NCI-H446 (cell line): ENCODE measurements at places on chromosomes 12 and 14.
A peak's percentile ranks its signal among the peaks of the same experiment; 100 is the strongest.

GRCh38 chr14:94771158-94771905, 1.4 kb upstream of the GSC start:
- DNase-seq = no peak

- DNase-seq = no peak
Measured at GRCh38 chr12:18897823-18898222, 159.9 kb downstream of the CAPZA3 start.

DNA sequence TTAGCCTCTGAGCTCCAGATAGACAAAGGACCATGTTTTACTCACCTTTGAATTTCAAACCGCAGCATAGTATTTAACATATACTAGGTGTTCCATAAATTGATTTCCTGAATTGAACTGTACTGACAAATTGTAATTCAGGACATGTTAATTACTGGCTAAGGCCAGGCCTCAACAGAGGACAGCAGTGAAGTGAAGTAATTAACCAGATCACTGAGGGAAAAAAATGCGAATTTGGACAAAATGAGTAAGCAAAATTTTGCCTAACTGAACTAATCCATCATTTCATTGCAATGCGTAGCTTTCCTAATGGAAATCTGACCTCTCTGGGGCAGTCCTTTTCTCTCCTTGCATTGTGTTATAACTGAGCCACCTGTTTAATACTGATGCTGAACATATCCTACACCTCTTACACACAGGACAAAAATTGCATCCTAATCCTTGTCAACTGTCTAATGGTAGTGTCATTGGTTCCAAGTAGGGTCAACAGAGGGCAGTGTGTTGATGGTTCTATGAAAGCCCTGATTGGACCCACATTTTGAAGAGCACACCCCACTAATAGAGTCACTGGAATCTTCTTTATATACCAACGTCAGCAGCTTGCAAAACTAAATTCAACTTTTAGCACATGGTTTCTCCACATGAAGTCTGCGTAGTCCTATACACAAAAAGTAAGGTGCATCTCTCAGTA, 148.4 kb downstream of the SLC25A21 start:
- no peak for DNase-seq

GRCh38 chr14:104852280-104852663, 12.8 kb upstream of the CEP170B start:
- DNase-seq = no peak

GRCh38 chr12:8609061-8609570, 3.5 kb downstream of the AICDA start:
- DNase-seq = no peak

DNA sequence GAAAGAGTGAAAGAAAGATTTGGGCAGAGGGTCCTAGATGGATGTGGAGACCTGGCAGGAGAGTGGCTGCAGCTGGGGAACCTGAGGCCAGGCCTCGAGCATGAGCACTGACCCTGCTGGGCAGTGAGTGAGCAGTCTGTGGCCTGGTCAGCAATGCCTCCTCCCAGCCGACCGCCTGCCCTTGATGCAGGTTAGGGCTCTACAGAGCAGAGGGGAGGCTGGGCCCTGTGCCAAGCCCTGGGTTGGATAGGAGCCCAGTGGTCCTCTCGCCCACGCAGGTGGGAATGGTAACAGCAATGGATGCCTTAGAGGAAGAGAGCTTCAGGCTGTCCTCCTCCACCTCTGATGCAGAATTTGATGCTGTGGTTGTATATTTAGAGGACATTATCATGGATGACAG, 59.8 kb downstream of the RAB35 start:
- no peak for DNase-seq

DNA sequence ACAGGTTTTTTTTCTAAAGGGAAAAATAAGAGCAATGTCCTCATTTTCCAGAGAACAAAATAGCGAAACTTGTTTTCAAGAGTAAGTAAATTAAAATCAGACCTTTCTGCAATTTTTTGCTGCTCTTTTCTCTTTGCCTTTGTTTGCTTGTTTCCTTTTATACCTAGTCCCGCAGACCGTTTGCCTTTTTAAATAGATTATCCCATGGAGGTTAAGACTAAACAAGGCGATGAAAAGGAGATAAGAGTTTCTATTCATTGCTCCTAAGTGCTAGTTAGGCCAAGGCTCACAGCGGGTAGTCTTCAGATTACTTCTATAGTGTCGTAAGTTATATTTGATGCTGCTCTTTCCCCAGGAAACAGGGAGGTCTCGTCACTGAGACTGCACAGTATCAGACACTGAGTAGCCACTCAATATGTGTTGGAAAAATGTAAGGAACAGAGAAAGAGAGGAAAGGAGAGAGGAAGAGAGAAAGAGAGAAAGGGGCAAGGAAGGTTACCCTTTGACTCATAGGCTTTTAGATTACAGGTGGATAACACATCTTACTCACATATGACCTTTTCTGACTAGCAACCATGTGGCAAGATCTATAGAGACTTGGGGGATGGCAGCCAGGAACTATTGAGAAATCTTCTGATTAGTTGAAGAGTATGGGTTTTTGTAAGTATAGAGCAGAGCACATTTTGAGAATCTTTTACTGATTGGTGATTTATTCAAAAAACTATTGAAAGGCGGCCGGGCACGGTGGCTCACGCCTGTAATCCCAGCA, 107.5 kb upstream of the PARP11 start:
- no peak for DNase-seq

DNA sequence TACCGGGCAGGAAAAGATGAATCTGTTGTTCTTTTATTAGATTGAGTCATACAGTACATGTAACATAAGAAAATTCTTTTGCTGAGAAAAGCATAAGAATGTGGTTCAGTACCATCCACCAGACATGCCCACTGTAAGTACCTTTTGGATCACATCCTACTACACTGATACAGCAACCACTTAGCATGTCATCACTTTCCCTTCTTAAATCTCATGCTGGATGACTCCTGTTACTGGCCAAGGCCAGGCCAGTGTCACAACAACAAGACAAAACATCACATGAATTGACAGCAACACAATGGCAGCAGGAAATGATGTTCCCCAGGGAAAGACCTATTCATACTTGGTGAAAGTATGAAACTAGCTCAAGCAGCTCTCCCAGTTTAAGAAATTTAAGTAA, 46.4 kb downstream of the STXBP6 start:
- DNase-seq = no peak

GRCh38 chr14:45641541-45641940, 388.5 kb upstream of the MIS18BP1 start:
- no peak for DNase-seq

DNA sequence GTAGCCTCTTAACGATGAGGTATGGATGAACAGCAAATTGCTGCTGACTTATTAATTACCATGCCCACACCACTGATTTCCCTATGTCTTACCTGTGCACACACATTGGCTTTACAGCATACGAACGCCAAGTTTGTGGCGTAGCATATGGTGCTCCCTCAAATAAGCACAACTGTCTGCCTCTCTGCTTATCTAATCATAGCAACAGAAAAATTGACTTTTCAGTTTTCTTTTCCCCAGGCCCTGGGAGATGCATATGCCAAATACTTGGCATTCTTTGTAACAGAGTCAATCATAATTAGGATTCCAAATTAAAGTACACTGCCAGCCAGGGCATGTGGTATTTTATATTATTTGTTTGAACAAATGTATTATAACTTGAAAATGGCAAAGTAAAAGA, 625.5 kb downstream of the DIO2 start:
- peak; percentile 48 for DNase-seq

DNA sequence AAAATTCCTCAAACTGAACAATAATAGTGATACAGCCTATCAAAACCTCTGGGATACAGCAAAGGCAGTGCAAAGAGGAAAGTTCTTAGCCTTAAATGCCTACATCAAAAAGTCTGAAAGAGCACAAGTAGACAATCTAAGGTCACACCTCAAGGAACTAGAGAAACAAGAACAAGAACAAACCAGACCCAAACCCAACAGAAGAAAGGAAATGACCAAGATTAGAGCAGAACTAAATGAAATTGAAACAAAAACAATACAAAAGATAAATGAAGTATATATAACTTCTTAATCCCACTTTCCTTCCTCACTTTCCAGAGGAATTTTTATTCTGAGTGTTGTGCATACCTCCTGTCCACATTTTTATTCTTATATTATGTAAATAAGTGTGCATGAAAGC, 192.0 kb downstream of the FUT8 start:
- no peak for DNase-seq

DNA sequence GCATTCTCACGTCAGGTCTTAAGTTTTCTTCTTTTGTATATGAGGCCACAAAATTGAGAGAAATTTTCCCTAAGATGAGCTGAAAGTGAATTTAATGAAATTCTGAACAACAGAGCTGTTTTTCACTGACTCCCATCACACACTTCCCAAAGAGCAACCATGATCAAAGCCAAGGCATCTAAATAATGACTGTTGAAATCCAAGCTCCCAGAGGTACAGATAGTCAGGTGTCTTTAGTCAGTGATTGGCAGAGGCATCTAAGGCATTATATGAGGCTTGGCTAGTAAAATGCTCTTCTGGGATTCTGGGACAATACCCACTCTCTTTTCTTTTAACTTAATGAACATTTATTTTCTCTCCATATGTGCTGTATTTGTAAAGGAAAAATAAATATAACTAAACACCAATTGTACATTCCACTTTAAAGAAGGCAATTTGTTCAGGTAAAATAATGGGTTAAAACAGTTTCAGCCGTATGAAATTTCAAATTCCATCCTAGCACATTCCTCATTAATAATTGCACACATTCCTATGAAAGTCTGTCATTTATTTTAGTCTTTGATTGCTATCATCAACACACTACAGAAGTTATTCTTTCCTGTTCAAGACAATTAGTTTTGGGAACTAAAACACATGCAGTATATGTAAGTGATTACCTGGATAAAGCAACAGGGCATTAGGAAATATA, 871 bp upstream of the SSTR1 start:
- DNase-seq = no peak

- DNase-seq = no peak
Measured at GRCh38 chr12:66552716-66553115, 126.2 kb downstream of the GRIP1 start.

GRCh38 chr14:61670576-61670975, 24.7 kb upstream of the HIF1A start:
- DNase-seq = no peak

DNA sequence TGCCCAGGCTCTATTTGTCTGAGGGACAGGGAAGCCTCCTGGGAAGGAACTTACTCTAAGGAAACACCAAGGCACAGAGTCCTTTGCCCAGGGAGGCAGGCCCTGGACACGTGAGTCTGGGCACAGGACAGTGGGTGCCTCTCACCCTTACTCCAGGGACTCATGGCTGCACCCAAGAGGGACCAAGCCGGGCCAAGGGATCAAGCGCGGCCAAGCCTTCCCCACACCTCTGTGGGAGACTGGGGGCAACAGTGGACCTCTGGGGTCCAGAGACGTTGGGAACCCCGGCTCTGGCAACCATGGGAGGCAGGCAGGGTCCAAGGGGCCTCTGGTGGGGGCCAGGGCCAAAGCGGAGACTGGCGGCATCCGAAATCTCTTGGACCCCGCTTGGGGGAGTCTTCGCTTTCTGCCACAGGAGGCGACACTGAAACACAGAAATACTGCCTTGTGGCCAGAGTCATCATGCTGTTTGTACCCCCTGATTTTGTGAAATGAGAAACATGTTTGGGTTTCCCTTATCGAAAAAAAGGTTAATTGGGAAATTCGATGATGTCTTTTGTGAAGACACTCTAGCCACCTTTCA, 51.7 kb upstream of the BCL11B start:
- DNase-seq = no peak

- DNase-seq = peak; percentile 89
Measured at GRCh38 chr12:67667276-67668073, 18.9 kb downstream of the DYRK2 start.

GRCh38 chr12:54459355-54459754, 14.0 kb downstream of the GTSF1 start:
- no peak for DNase-seq

DNA sequence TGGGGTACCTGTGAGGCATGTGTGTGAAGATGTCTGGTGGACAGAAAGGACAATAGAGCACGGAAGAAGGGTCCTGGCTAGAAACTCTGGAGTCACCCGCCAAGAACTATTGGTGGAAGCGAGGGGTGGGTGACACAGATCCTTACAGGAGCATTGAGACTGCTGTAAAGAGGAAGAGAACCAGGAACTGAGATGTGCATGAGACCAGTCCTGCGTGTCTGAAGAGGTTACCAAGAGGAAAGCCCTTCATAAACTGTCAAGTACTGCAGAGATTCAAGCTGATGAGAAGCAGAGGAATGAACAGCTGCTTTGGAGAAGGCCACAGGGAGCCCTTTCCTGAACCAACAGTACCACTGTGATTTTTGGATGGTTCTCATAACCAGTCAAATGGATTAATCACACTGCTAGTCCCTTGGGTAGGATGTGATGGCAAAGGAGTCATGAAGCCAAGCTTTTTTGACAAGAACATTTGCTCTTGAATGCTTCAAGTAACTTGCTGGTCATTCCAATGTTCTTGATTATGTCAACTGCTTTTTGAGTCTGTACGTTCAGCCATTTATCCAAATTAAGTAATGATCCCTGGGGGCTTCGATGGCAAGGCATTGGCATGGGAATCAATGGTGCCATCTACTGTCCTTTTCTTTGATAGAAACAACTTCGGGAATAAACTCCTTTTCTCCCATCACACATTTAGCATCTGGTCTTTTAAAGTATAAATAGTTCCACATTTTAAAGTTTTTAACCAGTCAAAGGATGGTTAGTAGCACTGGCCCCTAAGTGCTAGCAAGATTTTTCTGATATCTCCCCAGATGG, 42.9 kb downstream of the GPR135 start:
- DNase-seq = peak; percentile 50

GRCh38 chr14:69613312-69614073, 2.1 kb downstream of the SUSD6 start:
- no peak for DNase-seq

GRCh38 chr12:96985515-96986362, 78.7 kb downstream of the NEDD1 start:
- DNase-seq = no peak

- no peak for DNase-seq
Measured at GRCh38 chr12:60144395-60144794, 548.6 kb downstream of the SLC16A7 start.

DNA sequence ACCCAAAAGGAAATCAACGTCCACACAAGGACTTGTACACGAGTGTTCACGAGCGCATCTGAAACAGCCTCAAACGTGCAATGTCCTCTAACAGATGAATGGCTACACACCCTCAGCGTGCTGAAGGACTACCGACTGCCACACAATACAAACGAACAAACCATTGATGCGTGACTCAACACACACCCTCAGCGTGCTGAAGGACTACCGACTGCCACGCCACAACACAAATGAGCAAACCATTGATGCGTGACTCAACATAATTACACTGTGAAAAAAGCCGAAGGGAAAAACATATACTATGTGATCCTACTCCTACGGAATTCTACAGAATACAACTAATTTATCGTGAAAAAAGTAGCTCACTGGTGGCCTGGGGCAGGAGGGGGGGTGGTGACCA, 25.1 kb upstream of the BTBD6 start:
- no peak for DNase-seq

GRCh38 chr12:101097829-101098580, 112.0 kb downstream of the SLC5A8 start:
- DNase-seq = no peak

DNA sequence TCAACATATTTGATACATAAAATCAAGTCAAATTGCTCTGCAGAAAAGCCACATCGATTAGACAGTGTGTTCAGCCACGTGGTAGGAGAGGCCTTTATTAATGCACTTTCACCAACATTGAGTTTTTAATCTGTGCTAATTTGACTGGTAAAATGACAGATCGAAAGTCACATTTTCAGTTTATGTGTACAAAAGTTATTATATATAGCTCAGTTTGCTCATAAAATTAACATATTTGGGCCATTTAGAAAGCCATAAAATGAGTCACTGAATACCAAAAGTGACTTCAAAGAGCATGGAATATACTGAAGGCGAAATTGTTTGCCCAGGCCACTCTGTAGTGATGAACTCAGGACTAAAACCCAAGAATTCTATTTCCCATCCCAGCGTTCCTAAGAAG, 26.0 kb downstream of the C12orf42 start:
- no peak for DNase-seq
